H7 (cell line): ENCODE measurements at places on chromosomes 1 and 21.

- DNase-seq = peak; percentile 36
Measured at GRCh38 chr1:96473791-96474434, 247.7 kb upstream of the PTBP2 start.

DNA sequence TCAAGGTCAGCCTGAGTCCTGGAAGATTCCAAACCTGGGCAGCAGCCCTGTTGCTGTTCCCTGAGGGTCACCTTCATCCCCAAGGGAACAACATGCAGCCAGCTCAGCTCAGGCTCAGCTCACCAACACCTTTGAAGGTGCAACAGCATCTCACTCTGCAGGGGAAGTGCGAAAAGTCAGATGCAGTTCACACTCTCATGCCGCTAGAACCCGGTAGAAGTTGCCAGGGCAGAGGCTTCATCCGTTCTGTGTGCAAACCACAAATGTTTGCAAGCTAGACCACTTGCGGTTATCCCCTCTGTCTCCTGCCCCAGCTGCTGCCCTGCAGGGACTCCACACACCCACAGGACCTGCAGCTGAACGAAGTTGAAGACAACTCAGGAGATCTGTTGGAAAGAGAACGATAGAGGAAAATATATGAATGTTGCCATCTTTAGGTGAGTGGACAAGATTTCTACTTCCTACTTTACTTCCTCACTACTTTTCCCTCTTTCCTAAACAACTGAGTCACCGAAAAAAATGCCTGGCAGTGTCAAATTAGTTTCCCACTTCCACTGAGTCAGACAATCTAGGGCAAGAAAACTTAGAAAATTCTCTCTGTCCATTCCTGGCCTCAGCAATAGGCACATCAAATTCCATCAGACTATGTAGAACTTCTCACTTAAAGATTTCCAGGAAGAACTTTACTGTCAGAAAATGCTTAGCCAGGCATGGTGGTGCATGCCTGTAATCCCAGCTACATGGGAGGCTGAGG lies 1.8 kb upstream of the FCRL6 start:
- DNase-seq = no peak

GRCh38 chr1:176811511-176812288 lies 348.7 kb downstream of the PAPPA2 start:
- no peak for DNase-seq

GRCh38 chr1:184806296-184806721 lies 51.7 kb upstream of the EDEM3 start:
- DNase-seq = no peak

- no peak for DNase-seq
Measured at GRCh38 chr21:28789523-28789922, 203.2 kb downstream of the LTN1 start.
